ENCODE measurements at places on chromosomes 3 and 15. TPM values are rescaled to one million over a fixed set of nuclear protein-coding genes. Genes with fewer than 3 reads are reported as not detected.

CLDN18 gene
- 0.57 TPM for total RNA-seq

DNA sequence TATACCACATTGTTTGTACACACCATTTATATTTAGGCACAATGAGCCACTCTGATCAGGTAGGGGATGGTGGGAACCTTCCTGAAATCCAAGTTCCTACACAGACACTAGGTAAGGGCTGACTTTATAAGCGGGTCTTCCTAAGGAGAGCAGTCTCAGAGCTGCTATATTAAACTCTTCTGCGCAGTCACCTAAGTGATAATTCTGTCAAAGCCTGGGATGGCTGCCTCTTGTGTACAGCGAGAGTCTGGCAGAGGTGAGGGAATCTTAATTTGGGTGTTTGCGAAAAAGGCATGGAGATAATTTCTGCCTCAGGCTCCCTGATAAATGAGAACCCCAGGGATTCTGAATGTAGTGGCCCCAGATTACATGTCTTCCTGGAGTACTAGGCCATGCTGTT is 113.1 kb downstream of the EDEM1 start:
- H3K27me3 ChIP-seq = no peaks in the 10 kb centered on the region
- H3K4me3 ChIP-seq = no peak overlapping the region
- no peak for DNase-seq
- no peak overlapping the region for H3K27ac ChIP-seq

PSTPIP1 gene
- total RNA-seq = 2.1 TPM

- no peak overlapping the region for H3K4me3 ChIP-seq
- H3K27ac ChIP-seq = no peak overlapping the region
- no peaks in the 10 kb centered on the region for H3K27me3 ChIP-seq
- DNase-seq = no peak
These were observed 41.7 kb upstream of the IGF2BP2 start for GRCh38 chr3:185866555-185866954.

RARB gene
- total RNA-seq = 17.2 TPM

DNA sequence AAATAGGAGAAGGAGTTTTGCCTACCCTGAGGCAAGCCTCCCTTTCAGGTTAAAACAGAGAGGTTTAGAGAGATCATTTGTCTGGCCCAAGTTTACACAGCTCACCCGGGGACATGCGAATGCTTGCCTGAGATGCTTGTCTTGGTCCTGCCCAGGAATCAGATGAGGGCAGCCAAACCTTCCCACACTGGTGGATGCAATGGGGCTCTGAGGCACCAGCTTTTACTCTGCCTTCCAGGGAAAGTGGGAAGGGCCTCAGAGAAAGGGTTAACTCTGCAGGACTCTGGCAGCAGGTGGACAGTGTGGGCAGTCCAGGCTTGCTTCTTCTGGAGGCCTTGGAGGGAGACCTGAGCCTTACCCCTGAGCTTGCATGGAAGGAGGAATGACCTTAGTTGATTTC is 90.0 kb downstream of the LRRK1 start:
- no peak for DNase-seq
- no peaks in the 10 kb centered on the region for H3K36me3 ChIP-seq
- no peak overlapping the region for H3K4me3 ChIP-seq
- H3K4me1 ChIP-seq = no peaks in the 10 kb centered on the region

- DNase-seq = no peak
- H3K27me3 ChIP-seq = no peaks in the 10 kb centered on the region
- H3K36me3 ChIP-seq = no peaks in the 10 kb centered on the region
- H3K4me3 ChIP-seq = no peak overlapping the region
- H3K4me1 ChIP-seq = no peaks in the 10 kb centered on the region
- H3K27ac ChIP-seq = no peak overlapping the region
These were observed 35.4 kb downstream of the EHD4 start for GRCh38 chr15:41936649-41937567.

- no peaks in the 10 kb centered on the region for H3K27me3 ChIP-seq
- H3K36me3 ChIP-seq = no peaks in the 10 kb centered on the region
- H3K4me3 ChIP-seq = no peak overlapping the region
- H3K4me1 ChIP-seq = no peaks in the 10 kb centered on the region
- no peak overlapping the region for H3K27ac ChIP-seq
These were observed 21.6 kb downstream of the IFT57 start for GRCh38 chr3:108200578-108200977.

GRCh38 chr3:174191380-174191779 is 667.8 kb upstream of the NAALADL2 start:
- H3K4me3 ChIP-seq = no peak overlapping the region
- H3K27me3 ChIP-seq = no peaks in the 10 kb centered on the region
- H3K4me1 ChIP-seq = no peaks in the 10 kb centered on the region
- H3K27ac ChIP-seq = no peak overlapping the region
- DNase-seq = no peak

DNA sequence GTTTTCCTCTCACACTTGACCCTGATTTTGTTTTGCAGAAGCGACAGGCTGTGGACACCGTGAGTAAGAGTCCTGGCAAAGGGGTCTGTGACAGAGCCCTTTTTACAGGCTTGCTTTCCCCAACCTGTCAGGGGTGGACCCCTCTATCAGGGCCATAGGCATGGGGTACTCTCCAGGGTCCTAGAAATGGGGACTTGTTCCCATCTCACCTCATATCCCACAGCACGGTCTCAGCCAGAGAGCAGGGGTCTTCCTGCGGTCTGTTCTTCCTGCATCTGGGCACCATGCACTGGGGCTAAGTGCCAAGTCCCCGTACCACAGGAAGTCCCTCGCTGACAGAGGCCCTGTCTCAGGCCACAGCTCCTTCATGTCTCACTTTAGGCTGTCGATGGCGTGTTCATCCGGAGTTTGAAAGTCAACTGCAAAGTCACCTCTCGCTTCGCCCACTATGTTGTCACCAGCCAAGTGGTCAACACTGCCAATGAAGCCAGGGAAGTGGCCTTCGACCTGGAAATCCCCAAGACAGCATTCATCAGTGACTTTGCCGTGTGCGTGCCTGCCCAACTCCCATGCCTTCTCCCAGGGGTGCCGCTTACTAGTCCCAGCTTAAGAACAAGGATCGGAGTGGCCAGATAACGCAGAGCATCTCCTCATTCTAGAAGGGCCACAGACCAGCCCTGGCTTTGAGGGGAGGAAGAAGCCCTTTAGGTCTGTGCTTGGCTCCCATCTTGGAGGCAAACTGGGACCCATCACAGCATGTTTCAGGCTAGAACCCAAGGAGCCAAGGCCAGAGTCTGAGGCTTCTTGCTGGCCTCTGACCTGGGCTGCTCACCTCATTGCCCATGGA is 783 bp downstream of the ITIH1 start:
- no peaks in the 10 kb centered on the region for H3K4me1 ChIP-seq
- H3K27me3 ChIP-seq = peaks cover 1% of the 10 kb centered on the region
- no peak overlapping the region for H3K4me3 ChIP-seq
- no peak for DNase-seq
- no peak overlapping the region for H3K27ac ChIP-seq

MYLK gene
- total RNA-seq = 600 TPM

DNA sequence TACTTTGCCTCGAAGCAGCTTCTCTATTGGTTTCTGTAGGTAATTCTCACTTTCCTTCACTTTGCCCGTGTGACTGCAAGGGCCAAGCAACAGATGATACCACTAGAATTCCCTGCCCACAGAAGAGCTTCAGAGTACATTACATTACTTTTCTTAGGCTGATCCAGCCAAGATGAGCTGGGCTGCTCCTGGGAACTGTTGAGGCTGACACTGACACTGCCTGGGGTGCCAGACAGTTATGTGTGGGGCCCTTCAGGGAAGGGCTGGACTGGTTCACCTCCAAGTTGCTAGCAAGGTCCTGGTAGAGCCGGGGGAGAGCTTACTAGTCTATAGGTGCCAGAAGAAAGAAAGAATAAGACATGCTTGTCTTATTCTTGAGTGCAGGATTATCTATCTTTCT is 19.0 kb downstream of the GORASP1 start:
- H3K36me3 ChIP-seq = no peaks in the 10 kb centered on the region
- no peak for DNase-seq

COL8A1 gene
- 8.0 TPM for total RNA-seq

TRPM1 gene
- total RNA-seq = not detected

DNA sequence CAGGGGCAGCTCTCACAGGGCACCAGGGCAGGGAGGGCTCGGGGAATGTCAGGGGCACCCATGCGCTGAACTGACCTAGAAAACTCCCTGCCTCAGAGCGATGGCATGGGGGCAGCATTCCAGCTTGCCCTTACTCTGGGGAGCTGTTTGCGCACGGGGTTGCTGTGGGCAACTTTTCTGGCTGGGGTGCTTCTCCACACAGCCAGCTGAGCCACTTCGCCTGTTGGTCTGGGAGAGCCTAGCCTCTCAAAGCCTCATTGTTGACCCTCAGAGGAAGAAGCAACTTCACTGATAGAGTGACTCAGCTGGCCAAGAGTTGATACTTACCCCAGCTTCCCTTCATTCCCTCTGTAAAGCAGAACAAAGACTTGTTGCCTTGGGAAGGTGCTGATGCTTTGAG is 42.6 kb upstream of the MRPS22 start:
- no peak overlapping the region for H3K4me3 ChIP-seq
- DNase-seq = no peak
- H3K27ac ChIP-seq = no peak overlapping the region
- no peaks in the 10 kb centered on the region for H3K27me3 ChIP-seq
- no peaks in the 10 kb centered on the region for H3K36me3 ChIP-seq
- no peaks in the 10 kb centered on the region for H3K4me1 ChIP-seq

DNA sequence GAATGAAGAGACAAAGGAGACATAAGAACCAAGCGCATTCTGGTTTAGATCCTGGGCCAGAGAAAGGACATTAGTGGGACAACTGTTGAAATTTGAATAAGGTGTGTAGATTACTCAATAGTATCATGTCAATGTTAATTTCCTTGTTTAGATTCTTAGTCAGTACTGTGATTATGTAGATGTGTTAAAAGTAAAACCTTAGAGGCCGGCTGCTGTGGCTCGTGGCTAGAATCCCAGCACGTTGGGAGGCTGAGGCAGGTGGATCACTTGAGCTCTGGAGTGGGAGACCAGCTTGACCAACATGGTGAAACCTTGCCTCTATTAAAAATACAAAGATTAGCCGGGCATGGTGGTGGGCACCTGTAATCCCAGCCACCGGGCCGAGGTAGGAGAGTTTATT is 26.7 kb downstream of the CYP8B1 start:
- no peak overlapping the region for H3K27ac ChIP-seq
- H3K4me3 ChIP-seq = no peak overlapping the region
- H3K36me3 ChIP-seq = no peaks in the 10 kb centered on the region
- H3K27me3 ChIP-seq = no peaks in the 10 kb centered on the region
- no peak for DNase-seq

GRCh38 chr3:133408961-133409360 is 9.1 kb downstream of the BFSP2 start:
- no peaks in the 10 kb centered on the region for H3K36me3 ChIP-seq
- no peak for DNase-seq
- no peak overlapping the region for H3K4me3 ChIP-seq
- H3K27me3 ChIP-seq = no peaks in the 10 kb centered on the region
- peaks cover 7% of the 10 kb centered on the region for H3K4me1 ChIP-seq

DNA sequence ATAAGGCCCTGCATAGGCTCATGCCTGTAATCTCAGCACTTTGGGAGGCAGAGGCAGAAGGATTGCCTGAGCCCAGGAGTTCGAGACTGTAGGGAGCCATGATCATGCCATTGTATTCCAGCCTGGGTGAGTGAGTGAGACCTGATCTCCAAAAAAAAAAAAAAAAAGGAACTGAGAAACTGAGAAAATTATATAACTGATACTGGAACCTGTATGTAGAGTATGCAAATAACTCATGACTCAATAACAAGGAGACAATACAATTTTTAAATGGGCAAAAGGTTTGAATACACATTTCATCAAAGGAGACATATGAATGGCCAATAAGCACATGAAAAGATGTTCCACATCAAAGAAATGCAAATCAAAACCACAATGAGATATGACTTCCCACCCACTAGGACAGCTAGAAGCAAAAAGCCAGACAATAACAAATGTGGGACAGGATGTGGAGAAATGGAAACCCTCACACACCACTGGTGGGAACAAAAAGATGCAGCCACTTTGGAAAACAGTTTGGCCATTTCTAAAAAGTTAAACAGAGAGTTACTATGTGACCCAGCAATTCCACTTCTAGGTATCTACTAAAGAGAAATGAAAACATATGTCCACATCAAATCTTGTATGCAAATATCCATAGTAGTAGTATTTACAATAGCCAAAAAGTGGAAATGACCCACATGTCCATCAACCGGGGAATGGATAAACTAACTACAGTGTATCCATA is 70.7 kb downstream of the IQSEC1 start:
- H3K27ac ChIP-seq = no peak overlapping the region
- no peaks in the 10 kb centered on the region for H3K27me3 ChIP-seq
- DNase-seq = no peak
- H3K4me3 ChIP-seq = no peak overlapping the region
- no peaks in the 10 kb centered on the region for H3K4me1 ChIP-seq

ISLR gene
- total RNA-seq = 36.5 TPM

DNA sequence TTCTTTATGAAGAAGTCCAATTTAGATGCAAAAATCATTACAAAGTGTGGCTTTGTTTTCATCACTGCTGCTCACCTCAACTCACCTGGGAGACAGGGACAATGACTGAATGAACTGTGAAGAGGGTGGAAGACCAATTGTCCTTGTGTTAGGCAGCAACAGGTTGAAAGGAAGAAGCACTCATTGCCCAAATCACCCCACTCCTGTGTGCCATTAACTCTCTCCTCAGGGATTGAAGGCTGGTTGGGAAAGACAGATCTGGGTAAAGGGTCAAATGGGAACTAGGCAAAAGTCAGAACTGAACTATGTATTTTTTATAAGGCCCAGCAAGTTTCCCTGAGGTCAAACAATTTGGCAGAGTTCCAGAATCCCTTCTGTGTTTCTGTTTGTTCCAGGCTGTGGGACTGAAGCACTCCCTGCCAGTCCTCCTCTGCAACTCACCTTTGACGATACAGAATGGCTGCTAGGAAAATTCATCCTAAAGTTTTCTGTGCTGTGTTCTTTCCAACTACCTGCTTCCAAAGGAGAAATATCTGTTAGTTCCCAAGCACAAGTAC is 68.6 kb upstream of the CCDC39 start:
- no peaks in the 10 kb centered on the region for H3K36me3 ChIP-seq
- no peak overlapping the region for H3K27ac ChIP-seq
- H3K27me3 ChIP-seq = no peaks in the 10 kb centered on the region

GRCh38 chr3:36906504-36907149 is 38.2 kb downstream of the TRANK1 start:
- no peak overlapping the region for H3K27ac ChIP-seq
- no peak overlapping the region for H3K4me3 ChIP-seq
- H3K27me3 ChIP-seq = no peaks in the 10 kb centered on the region
